ENCODE measurements at places on chromosomes 16 and 17. TPM values are rescaled to one million over a fixed set of nuclear protein-coding genes. Genes with fewer than 3 reads are reported as not detected.

Gene C17orf78
- total RNA-seq, result not detected

Gene GAS2L2
- not detected for total RNA-seq

Gene NXPH3
- not detected for total RNA-seq

Gene ACSM2A
- total RNA-seq, result not detected

Gene HP
- not detected for total RNA-seq

Measured in myocyte (in vitro differentiated cells).